ENCODE measurements at places on chromosomes 16 and 17. TPM values are rescaled to one million over a fixed set of nuclear protein-coding genes. Genes with fewer than 3 reads are reported as not detected.

Gene ZMYND15
- total RNA-seq = 0.70 TPM

- no peak for DNase-seq
- H3K36me3 ChIP-seq = no peaks in the 10 kb centered on the region
- H3K4me3 ChIP-seq = no peak overlapping the region
- H3K27me3 ChIP-seq = no peaks in the 10 kb centered on the region
- peak overlapping the region; percentile 41 for H3K27ac ChIP-seq
These were observed 25.2 kb downstream of the NME3 start for GRCh38 chr16:1745900-1746692.

GRCh38 chr17:64984181-64984580, 64.9 kb upstream of the LRRC37A3 start:
- H3K27me3 ChIP-seq = no peaks in the 10 kb centered on the region
- DNase-seq = no peak
- H3K27ac ChIP-seq = no peak overlapping the region

- H3K4me3 ChIP-seq = no peak overlapping the region
- no peaks in the 10 kb centered on the region for H3K36me3 ChIP-seq
- DNase-seq = no peak
- H3K27ac ChIP-seq = no peak overlapping the region
- H3K4me1 ChIP-seq = peaks cover 31% of the 10 kb centered on the region
These were observed 26.0 kb downstream of the DCUN1D3 start for GRCh38 chr16:20874088-20874581.

- H3K27ac ChIP-seq = peak overlapping the region; percentile 97
- peak overlapping the region; percentile 100 for H3K4me3 ChIP-seq
- no peaks in the 10 kb centered on the region for H3K27me3 ChIP-seq
- no peaks in the 10 kb centered on the region for H3K36me3 ChIP-seq
- no peak for DNase-seq
- H3K4me1 ChIP-seq = peaks cover 47% of the 10 kb centered on the region
These were observed 235.3 kb downstream of the SEC14L1 start for GRCh38 chr17:77375917-77376651.

- peaks cover 3% of the 10 kb centered on the region for H3K27me3 ChIP-seq
- peaks cover 50% of the 10 kb centered on the region for H3K4me1 ChIP-seq
- peak within 1 kb of the TSS; percentile 83 for H3K27ac ChIP-seq
- no peak for DNase-seq
- H3K36me3 ChIP-seq = no peaks in the 10 kb centered on the region
These were observed at the start of gene ADGRG1 for GRCh38 chr16:57628008-57628781. TSS of gene ADGRG1 (plus strand) at chr16:57628630. CDS start at chr16:57650288, 21,658 bp downstream.

DNA sequence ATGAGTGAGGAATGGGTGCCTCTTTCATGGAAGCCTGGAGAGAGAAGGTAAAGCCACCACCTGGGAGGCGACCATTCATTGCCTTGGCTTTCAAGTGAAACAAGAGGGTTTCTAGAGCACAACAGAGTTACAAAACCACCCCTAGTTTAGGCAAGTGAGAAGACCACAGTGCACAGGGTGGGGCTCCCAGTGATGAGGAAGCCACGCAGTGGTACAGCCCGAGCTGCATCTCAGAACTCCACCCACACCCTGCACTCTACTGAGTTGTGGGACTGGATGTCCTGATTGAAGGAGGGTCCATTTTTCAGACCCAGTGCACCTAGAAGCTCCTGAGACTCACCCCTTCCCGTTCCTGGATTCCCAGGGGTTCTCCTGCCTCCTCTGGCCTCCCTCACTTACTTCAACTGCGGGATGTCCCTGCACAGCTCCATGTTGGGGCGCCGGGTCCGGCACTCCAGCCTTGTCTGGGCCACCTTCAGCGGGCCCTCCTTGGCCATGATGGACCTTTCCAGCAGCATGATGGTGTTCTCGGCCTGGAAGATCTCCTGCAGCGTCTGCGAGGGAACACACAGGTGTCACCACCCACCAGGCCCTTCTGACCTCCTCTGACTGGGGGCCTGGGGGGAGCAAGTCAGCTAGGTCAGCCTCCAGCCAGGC, 55.1 kb upstream of the EMP2 start:
- no peak overlapping the region for H3K4me3 ChIP-seq
- H3K27ac ChIP-seq = no peak overlapping the region
- H3K4me1 ChIP-seq = no peaks in the 10 kb centered on the region

GRCh38 chr17:18102640-18103039, 5.9 kb upstream of the MYO15A start:
- H3K4me3 ChIP-seq = no peak overlapping the region
- H3K27ac ChIP-seq = no peak overlapping the region
- H3K4me1 ChIP-seq = no peaks in the 10 kb centered on the region
- no peaks in the 10 kb centered on the region for H3K27me3 ChIP-seq

DNA sequence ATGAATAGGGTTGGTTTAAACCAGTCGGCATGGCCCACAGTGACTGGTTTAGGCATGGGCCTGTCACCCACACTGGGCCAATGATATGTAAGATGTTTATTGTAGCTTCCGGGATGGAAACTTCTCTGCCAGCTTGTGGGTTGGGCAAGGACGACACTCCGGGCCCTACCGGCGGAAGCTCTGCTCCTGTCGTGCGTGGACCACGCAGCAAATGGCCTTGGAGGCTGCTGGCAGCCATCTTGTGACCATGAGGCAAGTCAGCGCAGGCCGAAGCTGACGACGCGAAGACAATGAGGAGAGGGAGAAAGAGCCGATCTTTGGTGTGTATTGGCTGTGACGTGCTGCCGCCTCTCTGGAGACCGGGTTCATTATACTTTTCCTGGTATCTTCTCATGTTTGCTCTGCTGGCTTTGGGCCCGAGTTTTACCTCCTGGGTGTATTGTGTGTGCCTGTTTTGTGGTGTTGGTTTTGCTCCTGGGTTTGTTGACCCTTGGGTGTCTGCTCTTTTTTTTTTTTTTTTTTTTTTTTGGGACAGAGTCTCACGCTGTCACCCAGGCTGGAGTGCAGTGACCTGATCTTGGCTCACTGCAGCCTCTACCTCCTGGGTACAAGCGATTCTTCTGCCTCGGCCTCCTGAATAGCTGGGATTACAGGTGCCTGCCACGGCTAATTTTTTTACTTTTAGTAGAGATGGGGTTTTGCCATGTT, 15.4 kb downstream of the SLC25A10 start:
- no peak overlapping the region for H3K27ac ChIP-seq
- no peak overlapping the region for H3K4me3 ChIP-seq
- DNase-seq = no peak
- peaks cover 3% of the 10 kb centered on the region for H3K27me3 ChIP-seq
- H3K4me1 ChIP-seq = peaks cover 14% of the 10 kb centered on the region
- no peaks in the 10 kb centered on the region for H3K36me3 ChIP-seq

GRCh38 chr16:17369421-17370222, 101.1 kb downstream of the XYLT1 start:
- DNase-seq = no peak
- H3K36me3 ChIP-seq = no peaks in the 10 kb centered on the region
- H3K27ac ChIP-seq = peak overlapping the region; percentile 16
- no peak overlapping the region for H3K4me3 ChIP-seq
- H3K27me3 ChIP-seq = no peaks in the 10 kb centered on the region

Gene KRTAP4-5
- not detected for total RNA-seq

GRCh38 chr16:85759631-85760419, 8.9 kb upstream of the C16orf74 start:
- H3K27me3 ChIP-seq = peaks cover 34% of the 10 kb centered on the region
- no peak overlapping the region for H3K4me3 ChIP-seq
- DNase-seq = no peak

Gene RNF227
- 3.8 TPM for total RNA-seq

- no peaks in the 10 kb centered on the region for H3K27me3 ChIP-seq
- no peak for DNase-seq
- no peak overlapping the region for H3K27ac ChIP-seq
- H3K36me3 ChIP-seq = peaks cover 3% of the 10 kb centered on the region
- peak overlapping the region; percentile 7 for H3K4me3 ChIP-seq
These were observed 39.0 kb upstream of the KCNJ2 start for GRCh38 chr17:70130289-70130688.

- H3K27me3 ChIP-seq = no peaks in the 10 kb centered on the region
- no peak for DNase-seq
- no peak overlapping the region for H3K4me3 ChIP-seq
- H3K27ac ChIP-seq = peak overlapping the region; percentile 7
- no peaks in the 10 kb centered on the region for H3K4me1 ChIP-seq
- peaks cover 47% of the 10 kb centered on the region for H3K36me3 ChIP-seq
These were observed 10.0 kb upstream of the PHLPP2 start for GRCh38 chr16:71734511-71734910.

- peaks cover 49% of the 10 kb centered on the region for H3K4me1 ChIP-seq
- no peaks in the 10 kb centered on the region for H3K27me3 ChIP-seq
- no peak overlapping the region for H3K4me3 ChIP-seq
- H3K27ac ChIP-seq = no peak overlapping the region
These were observed 85.7 kb downstream of the CMIP start for GRCh38 chr16:81530296-81530721.

DNA sequence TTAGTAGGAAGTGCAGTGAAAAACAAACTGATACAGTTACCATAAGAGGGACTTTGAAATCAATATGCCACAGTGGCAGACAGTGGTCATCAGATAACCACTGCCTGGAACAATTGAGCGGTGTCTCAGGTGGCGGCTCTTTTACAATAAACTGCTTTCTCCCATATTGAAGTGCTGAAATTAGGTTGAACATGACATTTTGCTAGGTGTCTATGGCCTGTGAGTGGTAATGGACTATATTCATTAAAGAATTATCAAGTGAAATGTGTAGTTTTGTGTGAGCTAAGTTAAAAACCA, 214.7 kb downstream of the RPTOR start:
- peaks cover 24% of the 10 kb centered on the region for H3K36me3 ChIP-seq
- H3K27me3 ChIP-seq = no peaks in the 10 kb centered on the region
- H3K4me1 ChIP-seq = peaks cover 11% of the 10 kb centered on the region
- DNase-seq = peak; percentile 4

DNA sequence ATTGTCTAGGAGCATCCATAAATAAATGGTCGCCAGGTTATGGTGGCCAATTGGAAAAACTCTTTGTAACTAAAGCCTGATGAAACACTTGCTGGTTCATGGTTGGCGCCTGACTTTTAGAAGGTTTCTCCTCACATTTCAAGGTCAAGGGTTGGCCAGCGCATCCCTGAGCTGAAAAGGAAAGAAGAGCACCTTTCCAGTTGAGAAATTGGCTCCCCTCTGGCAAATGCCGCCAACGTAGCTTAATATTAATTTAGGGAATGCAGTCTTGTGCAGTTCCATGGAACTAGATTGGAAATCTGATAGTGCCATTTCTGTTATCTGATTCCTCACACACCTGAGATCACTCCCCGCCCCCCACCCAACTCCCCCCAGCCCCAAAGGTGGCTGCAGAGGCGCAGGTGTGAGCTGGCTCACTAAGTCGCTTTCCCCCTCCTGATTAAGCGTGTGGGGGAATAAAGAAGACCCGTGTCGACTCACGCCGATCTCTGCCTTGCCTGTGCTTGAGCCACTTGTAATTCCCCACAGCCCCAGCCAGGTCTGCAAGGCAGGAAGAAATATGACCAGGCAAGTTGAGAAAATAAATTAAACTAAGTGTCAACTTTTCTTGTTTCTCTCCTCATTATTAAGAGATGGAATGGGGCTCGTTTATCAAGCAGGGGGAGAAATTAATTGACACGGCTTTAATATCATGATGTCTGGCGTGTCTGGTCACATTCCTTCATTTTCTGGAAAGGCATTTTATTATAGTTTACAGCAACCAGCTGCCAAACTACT, 157.7 kb downstream of the CCDC182 start:
- H3K4me3 ChIP-seq = peak overlapping the region; percentile 66
- H3K27ac ChIP-seq = peak overlapping the region; percentile 37
- peaks cover 3% of the 10 kb centered on the region for H3K36me3 ChIP-seq
- DNase-seq = no peak
- H3K27me3 ChIP-seq = no peaks in the 10 kb centered on the region

Gene TRPV2
- 1.7 TPM for total RNA-seq

Gene IRX3
- total RNA-seq = 30.0 TPM

Gene ABCA5
- total RNA-seq = 14.6 TPM

GRCh38 chr16:11396241-11397048, 51.2 kb downstream of the RMI2 start:
- H3K27me3 ChIP-seq = no peaks in the 10 kb centered on the region
- no peaks in the 10 kb centered on the region for H3K36me3 ChIP-seq
- H3K4me3 ChIP-seq = no peak overlapping the region
- H3K27ac ChIP-seq = no peak overlapping the region
- peak; percentile 83 for DNase-seq

DNA sequence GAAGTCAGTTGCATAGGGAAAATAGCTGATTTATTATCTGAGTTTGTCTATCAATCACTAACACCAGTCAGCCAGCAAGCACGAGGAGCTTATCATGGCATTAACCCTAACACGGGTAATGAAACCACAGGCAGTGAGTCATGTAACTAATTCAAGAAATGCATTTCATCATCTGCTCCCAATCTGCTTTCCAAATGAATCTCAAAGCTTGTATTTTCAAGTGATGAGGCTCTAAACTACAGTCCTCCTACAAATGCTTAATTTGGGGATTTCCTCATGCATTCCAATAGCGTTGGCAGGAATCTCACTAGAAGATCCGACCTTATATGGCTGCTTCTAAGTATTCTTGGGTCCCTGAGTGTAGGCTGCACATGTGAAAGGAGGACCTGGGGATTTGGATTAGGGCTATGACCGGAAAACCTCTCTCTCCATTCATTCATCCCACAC, 118.4 kb upstream of the HSBP1 start:
- DNase-seq = no peak
- peaks cover 13% of the 10 kb centered on the region for H3K27me3 ChIP-seq
- no peak overlapping the region for H3K4me3 ChIP-seq
- H3K36me3 ChIP-seq = no peaks in the 10 kb centered on the region
- H3K27ac ChIP-seq = no peak overlapping the region
- peaks cover 6% of the 10 kb centered on the region for H3K4me1 ChIP-seq

- DNase-seq = no peak
- H3K27me3 ChIP-seq = peaks cover 9% of the 10 kb centered on the region
- H3K27ac ChIP-seq = no peak overlapping the region
- no peaks in the 10 kb centered on the region for H3K36me3 ChIP-seq
- no peak overlapping the region for H3K4me3 ChIP-seq
- H3K4me1 ChIP-seq = peaks cover 38% of the 10 kb centered on the region
These were observed 20.1 kb upstream of the RPL38 start for GRCh38 chr17:74183411-74183810.

DNA sequence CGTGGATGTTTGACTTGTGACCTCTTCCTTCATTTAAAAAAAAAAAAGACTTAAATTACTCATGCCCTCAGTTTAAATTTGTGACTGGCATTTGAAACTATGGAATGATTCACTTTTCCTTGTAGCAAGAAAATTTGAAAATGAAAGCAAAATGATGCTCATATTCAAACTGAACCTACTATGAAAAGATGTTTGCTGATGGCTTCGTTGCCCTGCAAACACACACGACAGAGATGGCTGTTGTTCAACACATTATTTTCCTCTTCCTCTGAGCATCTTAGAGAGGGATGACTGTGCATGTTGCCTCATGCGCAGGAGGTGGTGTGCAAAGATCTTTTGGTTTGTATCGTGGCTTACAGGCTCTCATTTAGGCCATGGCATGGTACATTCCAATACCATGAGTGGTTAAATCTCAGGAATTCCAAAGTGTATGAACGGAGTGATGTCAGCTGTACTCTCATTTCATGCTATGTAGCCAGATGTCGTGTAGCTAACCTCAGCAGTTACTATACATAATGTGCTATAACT, 164.5 kb downstream of the PRKCA start:
- peak overlapping the region; percentile 57 for H3K27ac ChIP-seq
- H3K36me3 ChIP-seq = no peaks in the 10 kb centered on the region
- no peaks in the 10 kb centered on the region for H3K27me3 ChIP-seq
- H3K4me1 ChIP-seq = peaks cover 50% of the 10 kb centered on the region

GRCh38 chr16:7398536-7398935, 65.9 kb downstream of the RBFOX1 start:
- H3K27ac ChIP-seq = no peak overlapping the region
- H3K27me3 ChIP-seq = peaks cover 7% of the 10 kb centered on the region
- no peak overlapping the region for H3K4me3 ChIP-seq
- no peaks in the 10 kb centered on the region for H3K36me3 ChIP-seq
- DNase-seq = no peak

Gene CARD14
- 6.7 TPM for total RNA-seq

- peaks cover 58% of the 10 kb centered on the region for H3K4me1 ChIP-seq
- no peak for DNase-seq
- peak overlapping the region; percentile 94 for H3K4me3 ChIP-seq
- no peaks in the 10 kb centered on the region for H3K27me3 ChIP-seq
- peak overlapping the region; percentile 88 for H3K27ac ChIP-seq
These were observed 539 bp upstream of the CKLF start for GRCh38 chr16:66551788-66552285.

All from type B pancreatic cell (in vitro differentiated cells).